ENCODE measurements at places on chromosomes 2 and 18.

DNA sequence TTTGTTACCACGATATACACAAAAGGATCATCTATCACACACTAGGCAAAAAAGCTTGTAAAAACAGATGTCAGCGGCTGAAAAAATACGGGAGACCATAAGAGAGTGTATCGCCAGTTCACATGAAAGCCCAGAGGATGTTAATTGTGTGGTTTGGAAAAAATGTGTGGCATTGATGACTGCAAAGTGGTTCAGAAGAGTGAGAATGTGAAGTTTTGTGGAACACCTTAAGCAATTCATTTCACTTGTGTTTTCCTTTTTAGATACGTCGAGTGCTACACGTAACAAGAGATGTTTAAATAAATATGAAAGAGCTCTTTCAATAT is 61.7 kb upstream of the DAPL1 start:
- DNase-seq, result no peak

GRCh38 chr2:111897924-111898702 is at the start of gene MERTK:
MERTK (plus strand) TSS chr2:111898607; CDS start chr2:111898736, 129 bp downstream.
- peak; percentile 62 for DNase-seq

- DNase-seq, result no peak
Measured at GRCh38 chr2:146624430-146625160, 1220.2 kb upstream of the ACVR2A start.

GRCh38 chr2:199273042-199273511 is 184.7 kb downstream of the SATB2 start:
- no peak for DNase-seq

GRCh38 chr18:9594823-9595596 is 19.3 kb downstream of the PPP4R1 start:
- no peak for DNase-seq

DNA sequence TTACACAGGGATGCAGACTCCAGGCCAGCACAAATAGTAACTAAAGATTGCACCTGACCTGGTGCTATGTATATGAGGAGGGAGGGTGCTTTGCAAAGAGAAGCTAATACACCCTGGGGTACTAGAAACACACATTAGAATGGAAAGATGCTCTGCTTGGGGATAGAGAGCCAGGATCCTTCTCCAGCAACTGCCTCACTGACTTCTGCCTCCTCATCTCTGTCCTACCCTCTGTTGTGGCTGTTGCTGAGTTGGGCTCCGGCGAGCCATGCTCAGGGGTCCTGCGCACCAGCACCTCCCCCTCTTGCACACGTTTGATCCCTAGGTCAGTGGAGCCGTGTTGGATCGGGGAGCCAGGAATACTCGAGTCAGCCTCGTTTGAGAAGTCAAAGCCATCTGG is 23.7 kb upstream of the ORC2 start:
- no peak for DNase-seq

All from stimulated activated CD4-positive, alpha-beta T cell treated with anti-CD3 and anti-CD28 coated beads, Interleukin-4, amount 100 ng/mL, for 1 hour (primary cell).